ENCODE measurements at places on chromosomes 4 and X.
A peak's percentile ranks its signal among the peaks of the same experiment; 100 is the strongest.

DNA sequence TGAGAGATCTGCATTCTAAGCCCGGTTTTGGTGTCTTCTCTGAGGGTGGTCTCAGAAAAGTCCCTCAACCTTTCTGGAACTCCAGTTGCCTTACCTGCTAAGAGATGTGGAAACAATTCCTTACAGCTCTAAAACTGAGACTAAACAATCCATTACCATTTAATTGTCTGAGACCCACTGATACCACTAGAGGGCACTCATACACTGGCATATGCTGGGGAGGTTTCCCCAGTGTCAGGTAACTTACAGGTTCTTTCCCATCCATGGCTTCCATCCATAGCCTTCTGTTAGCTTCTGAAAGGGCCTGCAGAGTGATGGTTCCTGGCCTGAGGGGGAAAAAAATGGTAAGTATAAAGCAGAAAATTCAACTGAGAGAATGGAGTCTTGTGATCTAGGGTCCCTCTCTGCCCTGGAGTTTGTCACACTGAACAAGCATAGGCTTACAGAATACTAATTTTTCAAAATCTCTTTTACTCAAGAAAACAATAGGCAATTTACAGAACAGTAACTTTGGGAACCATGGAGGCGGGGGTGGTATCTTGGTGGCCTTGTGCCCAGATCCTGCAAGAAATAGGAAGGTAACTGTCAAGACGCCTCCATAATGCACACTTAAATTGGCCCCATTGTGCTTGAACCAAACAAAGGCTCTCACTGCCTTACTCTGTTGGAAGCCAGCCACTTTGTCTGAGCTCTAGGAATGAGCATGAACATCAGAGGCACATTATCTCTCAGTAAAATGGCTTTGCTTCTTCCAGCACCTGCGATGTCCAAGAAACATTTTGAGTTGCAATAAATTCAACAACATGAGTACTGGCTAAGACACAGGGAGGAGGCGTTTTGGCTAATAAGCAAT is 236.1 kb downstream of the OPHN1 start:
- DNase-seq, result peak; percentile 35

DNA sequence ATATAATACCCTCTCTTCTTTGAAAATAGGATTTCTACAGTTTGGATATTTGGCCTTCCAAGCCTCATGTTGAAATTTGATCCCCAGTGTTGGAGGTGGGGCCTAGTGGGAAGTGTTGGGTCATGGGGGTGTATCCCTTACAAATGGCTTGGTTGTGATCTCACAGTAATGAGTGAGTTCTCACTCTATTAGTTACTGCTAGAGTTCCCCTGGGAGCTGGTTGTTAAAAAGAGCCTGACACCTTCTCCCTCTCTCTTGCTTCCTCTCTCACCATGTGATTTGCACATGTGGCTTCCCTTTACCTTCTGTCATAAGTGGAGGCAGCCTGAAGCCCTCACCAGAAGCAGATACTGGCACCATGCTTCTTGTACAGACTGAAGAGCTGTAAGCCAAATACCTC is 73.9 kb downstream of the HDAC8 start:
- DNase-seq, result no peak

- DNase-seq, result no peak
Observed at GRCh38 chr4:104756837-104757236, 262.1 kb upstream of the CXXC4 start.

DNA sequence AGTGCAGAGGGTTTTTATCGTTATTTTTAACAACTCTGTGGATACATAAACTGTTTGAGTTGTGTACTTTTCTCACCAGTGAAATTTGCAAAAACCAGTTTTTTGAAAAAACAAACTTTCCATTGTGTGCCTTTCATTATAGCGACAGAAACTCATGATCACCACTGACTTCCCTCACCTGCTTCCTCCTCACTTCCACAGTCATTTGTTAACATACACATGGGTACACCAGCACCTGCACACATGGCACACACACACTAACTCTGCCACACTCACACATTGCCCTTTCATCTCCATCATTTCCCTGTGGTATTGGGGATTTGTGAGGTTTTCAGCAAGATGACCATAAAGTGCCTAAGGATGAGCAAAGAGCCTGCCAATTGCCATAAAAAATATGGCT is 20.6 kb downstream of the CLDN22 start:
- DNase-seq, result no peak

DNA sequence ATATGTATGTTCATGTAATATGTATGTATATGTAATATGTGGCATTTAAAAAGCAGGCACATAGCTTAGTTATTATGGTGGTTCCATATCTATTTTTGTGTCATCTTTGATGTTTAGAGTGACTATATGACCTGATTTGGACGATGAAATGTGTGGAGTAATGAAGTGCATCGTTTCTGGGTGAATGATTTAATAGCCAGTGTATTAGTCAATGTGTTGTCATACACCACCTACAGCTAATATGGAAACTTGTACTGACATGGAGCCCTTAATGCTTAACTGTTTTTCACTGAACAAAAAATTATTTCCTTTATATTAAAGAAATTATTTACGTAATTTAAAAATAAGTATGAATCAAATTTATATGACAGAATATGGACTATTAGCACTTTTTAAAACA is 292.3 kb upstream of the FSTL5 start:
- DNase-seq, result no peak

GRCh38 chr4:94463771-94464170 is 12.0 kb downstream of the PDLIM5 start:
- peak; percentile 31 for DNase-seq

- no peak for DNase-seq
Observed at GRCh38 chr4:60726779-60727178, 473.3 kb upstream of the ADGRL3 start.

DNA sequence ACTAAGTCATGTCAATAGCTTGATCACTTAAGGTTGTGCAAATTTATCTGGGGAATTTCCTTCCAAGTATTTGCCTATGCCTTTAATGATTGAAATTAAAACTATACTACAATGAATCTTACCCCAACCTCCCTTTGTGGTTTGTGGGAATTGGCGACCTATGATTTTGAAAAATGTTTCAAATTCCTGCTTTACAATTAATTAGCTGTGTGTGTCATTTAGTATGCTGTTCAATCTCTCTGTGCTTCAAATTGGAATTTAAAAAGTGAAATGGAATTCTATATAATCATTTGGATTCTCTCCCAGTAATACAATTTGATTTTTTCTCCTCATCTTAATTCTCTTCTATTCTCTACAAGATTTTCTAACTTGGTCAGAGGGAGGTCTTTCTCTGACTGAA is 2319.5 kb downstream of the ARAP2 start:
- no peak for DNase-seq
